IMR-90 (cell line): ENCODE measurements at places on chromosomes 12 and 14. TPM values are rescaled to one million over a fixed set of nuclear protein-coding genes. Genes with fewer than 3 reads are reported as not detected.

The TMEM132C gene
- polyA plus RNA-seq = not detected in 2 replicates

The RAD51AP1 gene
- 9.8 and 10.2 TPM in 2 replicates for polyA plus RNA-seq

The HIF1A gene
- 86.9 and 128 TPM in 2 replicates for polyA plus RNA-seq

The RESF1 gene
- polyA plus RNA-seq = 4.7 and 5.0 TPM in 2 replicates

The NANOG gene
- polyA plus RNA-seq = not detected in 2 replicates

The SOAT2 gene
- 0.39 and 0.55 TPM in 2 replicates for polyA plus RNA-seq

The RPL10L gene
- polyA plus RNA-seq = not detected in 2 replicates

The SNRNP35 gene
- 14.1 and 15.4 TPM in 2 replicates for polyA plus RNA-seq

The LGR5 gene
- not detected in 2 replicates for polyA plus RNA-seq

The SLC6A13 gene
- polyA plus RNA-seq = 0.10 TPM in 1 of 2 replicates, not detected in the other

The DNAH10 gene
- 0.22 TPM in 2 replicates for polyA plus RNA-seq

The TOMM20L gene
- polyA plus RNA-seq = not detected in 2 replicates

The TBX3 gene
- polyA plus RNA-seq = 40.5 and 44.9 TPM in 2 replicates
